ENCODE measurements at places on chromosomes 13 and 19.

DNA sequence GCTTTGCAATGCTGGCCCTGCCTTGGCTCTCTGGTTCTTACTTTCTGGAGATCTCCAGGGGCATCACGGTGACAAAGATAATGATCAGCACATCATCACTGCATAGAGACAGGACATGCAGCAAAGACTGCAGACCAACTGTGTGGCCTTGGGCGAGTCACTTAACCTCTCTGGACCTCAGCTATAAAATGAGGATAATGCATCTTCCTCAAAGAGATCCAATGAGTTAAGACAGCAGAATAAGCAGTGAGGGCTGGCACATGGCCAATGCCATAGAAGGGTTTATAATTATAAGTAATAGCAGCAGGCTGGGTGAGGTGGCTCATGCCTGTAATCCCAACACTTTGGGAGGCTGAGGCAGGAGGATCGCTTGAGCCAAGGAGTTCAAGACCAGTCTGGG, 2.4 kb downstream of the MAG start:
- no peaks in the 10 kb centered on the region for H3K4me1 ChIP-seq
- no peak overlapping the region for H3K4me3 ChIP-seq
- H3K27me3 ChIP-seq, result peaks cover 12% of the 10 kb centered on the region
- H3K27ac ChIP-seq, result no peak overlapping the region
- DNase-seq, result no peak
- H3K36me3 ChIP-seq, result no peaks in the 10 kb centered on the region

GRCh38 chr13:35894636-35895035, 236.5 kb downstream of the DCLK1 start:
- no peak overlapping the region for H3K4me3 ChIP-seq
- no peak overlapping the region for H3K27ac ChIP-seq
- no peaks in the 10 kb centered on the region for H3K27me3 ChIP-seq
- no peak for DNase-seq

- H3K4me3 ChIP-seq, result no peak overlapping the region
- DNase-seq, result no peak
- H3K27me3 ChIP-seq, result no peaks in the 10 kb centered on the region
- H3K36me3 ChIP-seq, result no peaks in the 10 kb centered on the region
- no peak overlapping the region for H3K27ac ChIP-seq
Observed at GRCh38 chr13:110985541-110985940, 70.7 kb upstream of the ANKRD10 start.

- no peak for DNase-seq
- H3K27ac ChIP-seq, result no peak overlapping the region
- H3K36me3 ChIP-seq, result no peaks in the 10 kb centered on the region
- H3K4me3 ChIP-seq, result no peak overlapping the region
- H3K27me3 ChIP-seq, result no peaks in the 10 kb centered on the region
Observed at GRCh38 chr13:107847406-107847805, 367.9 kb downstream of the LIG4 start.

GRCh38 chr19:48064509-48064908, 20.6 kb upstream of the CABP5 start:
- no peaks in the 10 kb centered on the region for H3K27me3 ChIP-seq
- DNase-seq, result no peak
- no peaks in the 10 kb centered on the region for H3K36me3 ChIP-seq

GRCh38 chr13:22027566-22027965, 356.7 kb downstream of the FGF9 start:
- DNase-seq, result no peak
- H3K27me3 ChIP-seq, result no peaks in the 10 kb centered on the region
- H3K27ac ChIP-seq, result no peak overlapping the region
- H3K36me3 ChIP-seq, result no peaks in the 10 kb centered on the region

DNA sequence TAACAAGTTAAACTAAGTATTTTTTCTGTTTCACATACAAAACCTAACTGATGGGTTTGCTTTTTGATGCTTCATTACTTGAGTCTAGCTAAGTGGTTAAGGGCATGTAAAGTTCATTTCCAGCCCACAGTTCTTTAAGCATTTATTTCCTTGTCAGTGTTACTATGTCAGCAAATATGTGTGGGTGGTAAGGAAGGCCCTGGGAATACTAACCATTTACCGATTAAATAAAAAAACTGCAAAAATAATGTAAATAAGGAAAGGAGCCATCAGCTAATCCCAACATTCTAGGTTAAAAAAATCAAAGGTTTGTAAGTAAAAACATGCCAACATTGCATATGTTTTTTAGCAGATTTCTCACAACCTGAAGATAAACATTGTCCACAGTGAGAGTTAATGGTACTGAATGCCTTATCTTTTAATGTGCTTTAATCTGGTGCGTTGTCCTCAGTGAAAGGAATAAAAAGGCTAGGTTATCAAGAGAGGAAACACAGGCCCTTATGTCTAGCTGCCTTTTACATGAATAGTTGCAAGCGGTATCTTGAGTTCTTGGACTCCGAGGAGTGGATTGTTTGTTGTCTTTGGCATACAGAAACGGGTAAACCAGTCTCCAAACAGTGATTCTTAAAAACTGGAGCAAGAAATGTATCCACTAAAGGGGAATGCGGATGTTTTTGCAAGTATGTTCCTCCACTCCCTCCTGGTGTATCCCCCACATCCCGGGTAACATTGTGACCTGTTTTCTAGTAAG, 949.6 kb upstream of the SLC10A2 start:
- H3K36me3 ChIP-seq, result no peaks in the 10 kb centered on the region
- no peak overlapping the region for H3K27ac ChIP-seq
- no peak for DNase-seq
- H3K4me1 ChIP-seq, result no peaks in the 10 kb centered on the region
- H3K4me3 ChIP-seq, result no peak overlapping the region
- no peaks in the 10 kb centered on the region for H3K27me3 ChIP-seq

GRCh38 chr13:98171900-98172589, 5.0 kb downstream of the RNF113B start:
- H3K27ac ChIP-seq, result peak overlapping the region; percentile 50
- peaks cover 31% of the 10 kb centered on the region for H3K4me1 ChIP-seq
- no peaks in the 10 kb centered on the region for H3K27me3 ChIP-seq
- DNase-seq, result no peak

DNA sequence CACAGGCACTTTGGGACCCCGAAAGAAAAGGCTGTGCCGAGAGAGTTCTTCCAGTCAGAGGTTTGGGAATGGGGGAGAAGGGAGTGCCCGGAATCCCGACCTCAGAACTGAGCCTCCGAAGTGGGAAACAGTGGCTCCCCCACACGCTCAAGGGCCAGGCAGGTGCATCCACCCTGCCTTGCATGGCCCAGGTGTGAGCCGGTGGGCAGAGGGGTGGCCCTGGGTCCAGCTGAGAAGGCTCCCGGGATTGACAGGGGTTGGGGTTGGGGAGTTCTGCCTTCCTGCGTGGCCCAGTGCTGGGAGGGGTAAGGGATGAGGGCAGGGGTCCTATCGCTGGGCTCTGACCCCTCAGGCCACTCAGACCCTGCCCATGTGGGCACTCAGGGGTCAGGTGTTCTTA, 163.5 kb upstream of the TUBA3C start:
- no peaks in the 10 kb centered on the region for H3K4me1 ChIP-seq
- no peak overlapping the region for H3K4me3 ChIP-seq
- H3K36me3 ChIP-seq, result no peaks in the 10 kb centered on the region
- H3K27ac ChIP-seq, result no peak overlapping the region
- H3K27me3 ChIP-seq, result no peaks in the 10 kb centered on the region
- DNase-seq, result no peak

GRCh38 chr19:30911491-30911890, 437.7 kb downstream of the TSHZ3 start:
- no peak overlapping the region for H3K27ac ChIP-seq
- no peak for DNase-seq
- no peaks in the 10 kb centered on the region for H3K4me1 ChIP-seq
- no peaks in the 10 kb centered on the region for H3K36me3 ChIP-seq
